ENCODE measurements at places on chromosomes 3 and 15.

GRCh38 chr15:63528138-63528659, 23.8 kb downstream of the USP3 start:
- no peak for DNase-seq

DNA sequence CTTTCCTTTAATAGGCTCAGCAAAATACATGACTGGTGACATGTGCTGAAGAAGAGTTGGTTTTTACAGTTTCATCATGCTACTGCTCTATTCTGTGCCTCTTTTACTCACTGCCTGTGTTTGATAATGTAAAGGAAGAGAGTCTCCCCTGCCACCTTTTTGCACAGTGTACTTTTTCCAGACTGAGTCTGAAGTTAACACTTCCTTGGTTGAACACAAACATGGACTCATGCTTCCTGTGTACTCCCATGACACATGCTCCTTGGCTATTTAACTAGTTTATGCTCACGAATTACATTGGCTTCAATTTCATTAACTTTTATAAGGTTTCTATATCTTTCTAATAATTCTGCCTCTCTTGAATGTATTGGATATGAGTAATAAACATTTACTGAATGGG, 396.1 kb downstream of the VGLL3 start:
- no peak for DNase-seq

GRCh38 chr15:42070976-42071350, 23.4 kb downstream of the PLA2G4D start:
- no peak for DNase-seq

DNA sequence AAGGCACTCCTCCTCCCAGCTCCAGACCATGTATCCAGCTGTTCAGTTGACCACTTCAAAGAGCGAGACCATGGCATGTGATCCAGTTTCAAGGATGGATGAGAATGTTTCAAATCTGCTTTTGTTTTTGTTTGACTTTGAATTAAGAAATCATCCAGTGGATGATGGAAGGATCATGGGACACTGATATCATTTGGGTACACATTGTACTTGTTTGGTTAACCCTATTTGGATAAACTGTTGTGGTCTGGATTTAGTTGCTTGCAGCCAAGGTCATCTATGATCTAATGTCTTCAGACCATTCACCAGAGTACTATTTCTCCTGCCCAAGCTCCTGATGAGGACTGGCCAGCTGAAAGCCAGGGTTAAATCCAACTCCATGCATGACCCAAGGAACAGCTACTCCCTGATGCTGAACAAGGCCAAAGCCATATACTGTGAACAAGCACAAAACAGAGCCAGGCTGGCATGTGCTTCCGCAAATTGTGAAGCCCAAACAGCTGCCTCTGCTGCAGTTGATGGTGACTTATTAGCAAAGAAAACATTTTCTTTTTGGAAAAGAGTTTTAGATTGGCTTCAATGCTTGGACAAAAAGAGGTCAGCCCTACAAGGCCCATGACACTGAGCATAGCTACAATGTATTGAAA, 5.2 kb upstream of the ADAMTS17 start:
- no peak for DNase-seq

DNA sequence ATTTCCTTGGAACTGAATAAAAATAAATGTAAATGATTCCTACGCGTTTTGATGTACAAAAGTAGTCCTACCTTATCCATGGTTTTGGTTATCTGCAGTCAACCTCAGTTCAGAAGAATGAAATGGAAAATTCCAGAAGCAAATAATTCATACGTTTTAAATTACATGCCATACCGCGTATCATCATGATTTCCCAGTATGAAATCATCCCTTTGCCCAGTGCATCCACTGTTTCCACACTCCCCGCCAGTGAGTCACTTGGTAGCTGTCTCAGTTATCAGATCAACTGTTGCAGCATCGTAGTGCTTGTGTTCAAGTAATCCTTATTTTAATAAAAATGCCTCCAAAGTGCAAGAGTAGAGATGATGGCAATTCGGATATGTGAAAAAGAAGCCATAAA, 9.1 kb upstream of the MFSD1 start:
- no peak for DNase-seq

DNA sequence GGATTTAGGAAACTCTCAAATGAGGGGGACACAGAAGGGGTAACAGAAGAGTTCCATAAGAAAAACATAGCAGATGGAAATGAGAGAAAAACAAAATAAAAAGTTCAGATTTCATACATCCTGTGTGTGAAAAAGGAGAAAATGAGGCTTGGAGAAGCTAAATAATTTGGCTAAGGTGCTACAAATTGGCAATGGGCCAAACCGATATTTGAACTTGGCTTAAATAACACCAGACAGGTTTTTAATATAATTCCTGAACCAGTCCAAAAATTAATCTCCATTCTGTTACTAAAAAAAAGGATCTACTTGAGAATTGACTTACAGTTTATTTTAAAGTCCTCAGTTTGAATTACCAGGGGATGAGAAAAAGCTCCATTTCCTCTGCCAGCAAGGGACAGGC, 342.9 kb upstream of the DPH6 start:
- DNase-seq = no peak

GRCh38 chr15:60554494-60554893, 75.6 kb upstream of the ICE2 start:
- no peak for DNase-seq

DNA sequence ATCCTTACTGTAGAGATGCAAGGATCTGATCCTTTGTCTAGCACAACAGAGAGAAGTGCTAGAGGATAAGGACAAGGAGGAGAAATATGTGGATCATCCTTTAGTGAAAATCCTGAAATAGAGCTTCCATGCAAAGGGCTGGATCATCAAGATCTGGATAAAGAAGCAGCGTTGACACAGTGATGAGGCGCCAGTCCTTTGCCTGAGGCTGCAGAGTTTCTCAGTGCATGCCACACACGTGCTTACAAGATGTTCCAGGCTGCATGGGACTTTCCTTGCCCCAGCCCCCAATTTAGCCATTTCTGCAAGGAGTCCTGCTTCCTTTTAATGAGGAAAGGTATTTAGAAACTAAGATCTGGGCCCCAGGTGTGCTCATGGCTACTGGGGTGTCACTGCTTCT, 7.2 kb upstream of the ABTB1 start:
- no peak for DNase-seq

DNA sequence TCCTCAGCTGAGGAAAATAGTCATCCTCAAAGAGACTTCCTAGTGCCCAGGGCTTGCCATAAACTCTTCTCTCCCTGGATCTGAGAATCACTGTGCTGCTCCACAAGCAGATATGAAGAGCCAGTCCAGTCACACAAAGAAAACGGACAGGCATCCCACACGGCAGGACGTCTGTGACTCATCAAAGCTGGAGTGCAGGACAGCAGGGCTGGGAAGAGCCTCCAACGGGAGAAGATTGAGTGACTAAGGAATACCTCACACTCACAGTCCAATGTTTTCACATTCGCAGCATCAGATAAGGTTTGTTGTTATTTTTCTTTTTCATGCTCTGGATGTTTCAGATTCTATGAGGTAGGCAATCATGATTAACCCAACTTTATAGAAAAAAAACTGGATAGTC, 57.8 kb downstream of the NEK10 start:
- DNase-seq = no peak

DNA sequence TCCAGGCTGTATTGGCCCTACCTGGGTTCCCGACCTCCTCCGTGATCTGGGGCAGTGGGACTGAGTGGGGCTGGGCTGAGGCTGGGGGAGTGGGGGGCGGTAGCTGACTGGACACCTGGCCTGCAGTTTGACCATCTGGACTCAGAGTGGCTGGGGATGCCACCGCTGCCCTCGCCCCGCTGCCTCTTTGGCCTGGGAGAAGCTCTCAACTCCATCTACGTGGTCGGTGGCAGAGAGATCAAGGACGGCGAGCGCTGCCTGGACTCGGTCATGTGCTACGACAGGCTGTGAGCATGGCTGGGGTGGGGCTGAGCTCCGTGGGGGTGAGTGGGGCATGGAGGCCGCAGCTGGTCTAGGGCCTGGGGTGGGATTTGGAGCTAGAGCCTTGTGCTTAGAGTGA, 2.7 kb downstream of the KLHL40 start:
- DNase-seq = no peak

GRCh38 chr3:55197021-55197420, 269.2 kb upstream of the LRTM1 start:
- no peak for DNase-seq

GRCh38 chr15:88695691-88696251, 57.0 kb downstream of the ISG20 start:
- DNase-seq = no peak

DNA sequence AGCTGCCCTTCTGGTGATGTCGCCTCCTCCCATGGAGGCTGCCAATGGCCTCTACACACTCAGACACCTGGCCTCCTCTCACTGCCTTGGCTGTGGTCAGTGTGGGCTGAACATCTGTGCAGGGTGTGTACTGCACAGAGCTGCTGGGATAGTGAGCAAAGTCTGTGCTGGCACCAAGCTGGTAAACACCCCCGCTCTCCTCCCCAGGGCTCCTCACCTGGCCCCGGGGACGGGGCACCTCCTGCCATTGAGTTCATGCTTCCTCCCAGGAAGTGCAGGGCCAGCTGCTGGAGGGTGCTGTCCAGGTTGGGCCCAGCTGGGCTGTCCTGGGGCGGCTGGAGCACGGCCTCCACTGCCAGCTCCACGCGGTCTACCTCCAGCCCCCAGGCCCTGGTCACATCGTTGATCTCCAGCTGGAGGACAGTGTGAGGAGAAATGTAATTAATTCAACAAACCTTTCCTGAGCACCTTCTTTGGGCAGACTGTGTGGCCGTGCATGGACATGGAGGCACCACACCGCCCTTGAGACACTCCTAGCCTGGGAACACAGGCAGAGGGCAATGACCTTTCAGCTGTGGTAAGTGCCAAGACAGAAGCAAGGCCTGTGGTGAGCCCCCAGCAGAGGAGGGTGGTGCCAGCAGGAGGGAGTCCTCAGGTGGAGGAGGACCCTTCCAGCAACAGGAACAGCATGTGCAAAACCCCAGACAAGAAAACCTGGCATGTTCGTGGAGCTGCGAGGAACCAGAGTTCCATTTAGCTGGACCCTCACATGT, 6.8 kb downstream of the STOML1 start:
- no peak for DNase-seq

DNA sequence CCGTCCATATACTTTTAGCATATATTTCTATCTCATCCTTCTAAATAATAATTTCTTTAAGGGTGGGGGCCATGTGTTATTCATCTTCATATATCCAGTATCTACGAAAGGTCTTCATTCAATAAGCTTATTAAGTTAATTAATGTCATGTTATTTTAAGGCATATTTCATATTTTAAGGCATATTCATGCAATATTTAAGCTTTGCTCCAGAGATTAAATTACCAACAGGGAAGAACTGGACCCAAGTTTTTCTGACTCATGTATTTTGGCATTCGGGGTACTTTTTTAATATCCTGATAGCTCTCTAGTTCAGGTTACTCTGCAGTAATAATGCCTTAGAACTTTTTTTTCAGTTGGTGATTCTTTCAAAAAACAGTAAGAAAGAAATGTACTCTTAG, 27.4 kb downstream of the PHC3 start:
- DNase-seq = no peak

- no peak for DNase-seq
Measured at GRCh38 chr3:67335813-67336212, 318.6 kb downstream of the SUCLG2 start.

GRCh38 chr3:4581920-4582611, 88.9 kb downstream of the ITPR1 start:
- no peak for DNase-seq

DNA sequence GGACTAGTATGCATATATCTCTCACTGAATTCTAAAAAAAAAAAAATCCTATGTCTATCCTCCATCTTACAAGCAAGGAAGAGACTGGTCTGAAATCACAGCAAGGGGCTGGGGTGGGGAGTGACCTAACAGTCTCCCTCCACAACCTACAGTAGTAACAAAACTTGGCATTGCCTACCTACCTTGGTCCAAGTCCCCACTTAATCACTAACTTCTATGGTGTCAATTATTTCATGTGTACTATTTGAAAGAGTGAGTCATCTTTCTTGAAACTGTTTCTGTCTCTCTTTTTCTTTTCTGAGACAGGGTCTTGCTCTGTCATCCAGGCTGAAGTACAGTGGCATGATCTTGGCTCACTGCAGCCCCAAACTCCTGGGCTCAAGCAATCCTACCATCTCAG, 36.8 kb downstream of the CHAC1 start:
- no peak for DNase-seq

DNA sequence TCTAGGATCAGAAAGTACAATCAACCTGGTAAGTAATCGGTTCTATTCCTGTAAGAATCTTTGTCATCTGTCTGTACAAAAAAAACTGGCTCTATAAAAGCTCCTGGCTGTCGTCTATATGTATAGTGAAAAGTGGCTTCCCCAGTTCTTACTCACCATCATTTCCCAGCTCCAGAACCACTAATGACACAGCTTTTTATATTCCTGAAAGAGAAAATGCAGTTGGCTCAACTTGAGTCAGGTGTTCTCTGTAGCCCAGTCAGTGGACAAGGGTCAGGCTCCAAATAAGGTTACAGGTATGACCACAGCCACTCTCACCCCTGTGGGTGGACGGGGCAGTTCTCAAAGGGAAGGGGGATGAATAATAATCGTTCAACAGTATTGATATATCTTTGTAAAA, 85.1 kb downstream of the AP4E1 start:
- no peak for DNase-seq

GRCh38 chr15:53312707-53313106, 446.8 kb downstream of the WDR72 start:
- no peak for DNase-seq

DNA sequence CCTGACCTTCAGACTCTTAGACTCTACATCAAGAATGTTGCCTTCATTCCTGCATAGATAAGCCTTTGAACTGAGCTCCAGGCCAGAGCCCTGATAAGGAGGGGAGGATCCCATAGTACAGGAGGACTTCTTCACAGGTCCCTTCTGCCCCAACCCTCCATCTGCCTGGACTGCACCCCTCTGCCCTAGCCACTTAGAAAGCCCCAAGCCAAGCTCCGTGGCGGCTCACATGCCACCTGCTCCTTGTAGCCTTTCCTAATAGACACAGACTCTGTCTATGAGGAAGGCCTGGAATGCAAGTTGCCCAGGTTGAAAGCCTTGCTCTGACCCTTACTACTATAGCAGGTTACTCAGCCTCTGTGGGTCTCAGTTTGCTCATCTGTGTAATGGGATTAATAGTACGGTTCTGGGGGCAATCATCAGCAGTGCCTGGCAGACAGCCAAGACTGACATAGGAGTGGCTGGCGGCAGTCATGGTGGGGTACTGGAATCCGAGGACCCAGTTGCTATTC, 11.6 kb downstream of the PCSK6 start:
- DNase-seq = no peak

DNA sequence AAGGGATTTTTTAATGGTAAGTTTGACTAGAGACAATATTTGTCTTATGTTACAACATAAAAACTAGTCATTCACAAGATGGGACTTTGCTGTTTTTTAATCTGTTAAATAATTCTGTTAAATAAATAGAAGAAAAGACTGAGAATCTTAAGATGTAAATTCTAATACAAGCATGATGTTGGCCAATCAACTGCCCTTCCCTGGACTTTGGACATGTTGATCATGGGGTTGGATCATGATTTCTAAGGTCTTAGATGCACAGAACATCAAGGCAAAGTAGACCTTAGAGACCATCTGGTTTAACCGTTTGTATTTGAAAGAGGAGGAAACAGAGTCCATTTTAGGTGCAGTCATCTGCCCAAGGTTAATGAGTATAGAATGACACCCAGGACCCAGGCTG, 10.9 kb downstream of the MASP1 start:
- no peak for DNase-seq
